ENCODE measurements at places on chromosomes 6 and 20.

DNA sequence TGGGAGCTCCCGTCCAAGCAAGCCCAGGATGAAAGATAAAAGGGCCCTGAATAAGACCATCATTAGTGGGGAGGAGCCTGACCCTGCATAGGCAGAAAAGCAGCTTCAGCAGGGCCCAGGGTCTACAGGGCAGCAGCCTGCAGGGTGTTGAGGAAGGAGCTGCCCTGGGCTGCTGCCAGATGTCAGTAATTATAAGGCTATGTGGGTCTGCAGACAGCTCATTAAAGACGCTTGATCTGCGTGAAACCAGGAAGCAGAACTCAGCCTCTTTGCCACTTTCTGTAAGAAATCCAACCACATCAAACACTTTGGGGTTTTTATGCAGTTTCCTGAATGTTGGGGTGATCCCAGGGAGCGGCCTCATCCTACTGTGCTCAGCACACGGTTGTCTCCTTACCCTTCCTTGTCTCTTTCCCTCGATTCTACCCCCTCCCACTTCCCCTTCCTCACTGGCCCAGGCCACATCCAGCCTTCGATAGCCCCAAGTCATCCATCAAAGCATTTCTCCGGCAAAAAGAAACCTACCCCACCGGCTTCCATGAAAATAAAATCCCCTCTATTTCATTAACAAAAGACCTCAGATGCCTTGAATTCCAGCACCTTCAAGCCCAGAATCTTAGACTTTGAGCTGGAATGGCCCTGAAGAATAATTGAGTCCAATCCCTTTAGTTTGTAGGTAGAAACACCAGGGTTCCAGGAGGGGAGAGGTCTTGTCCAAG lies 1.0 kb upstream of the TGM6 start:
- DNase-seq = no peak

- no peak for DNase-seq
These were observed 998 bp downstream of the BMP2 start for GRCh38 chr20:6768228-6769140.

GRCh38 chr6:44915111-44915510 lies 413.0 kb upstream of the RUNX2 start:
- DNase-seq = no peak

GRCh38 chr20:1945134-1945618 lies 48.7 kb downstream of the PDYN start:
- DNase-seq = no peak

All from RKO (cell line).